ENCODE measurements at places on chromosomes 2 and 18. TPM values are rescaled to one million over a fixed set of nuclear protein-coding genes. Genes with fewer than 3 reads are reported as not detected.

DNA sequence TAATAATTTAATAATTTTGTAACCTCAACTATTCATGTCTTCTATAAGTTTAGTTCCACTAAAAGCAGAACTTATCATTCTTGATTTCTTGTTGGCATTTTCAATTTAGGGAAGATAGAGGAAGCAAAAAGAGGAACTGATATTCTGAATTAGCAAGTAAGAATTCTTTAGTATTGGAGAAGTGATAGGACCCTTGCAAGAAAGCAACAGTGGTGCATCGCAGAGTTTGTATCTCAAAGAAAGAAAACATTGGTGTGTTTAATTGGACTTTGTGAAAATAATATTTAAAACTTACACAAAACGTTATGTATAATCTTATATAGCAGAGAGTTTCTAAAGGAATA, 36.5 kb upstream of the TNFRSF11A start:
- peaks cover 12% of the 10 kb centered on the region for H3K4me1 ChIP-seq
- no peaks in the 10 kb centered on the region for H3K36me3 ChIP-seq
- no peak for DNase-seq

Gene NT5C1B
- 18.0 TPM for total RNA-seq

Gene FAM237A
- not detected for total RNA-seq

DNA sequence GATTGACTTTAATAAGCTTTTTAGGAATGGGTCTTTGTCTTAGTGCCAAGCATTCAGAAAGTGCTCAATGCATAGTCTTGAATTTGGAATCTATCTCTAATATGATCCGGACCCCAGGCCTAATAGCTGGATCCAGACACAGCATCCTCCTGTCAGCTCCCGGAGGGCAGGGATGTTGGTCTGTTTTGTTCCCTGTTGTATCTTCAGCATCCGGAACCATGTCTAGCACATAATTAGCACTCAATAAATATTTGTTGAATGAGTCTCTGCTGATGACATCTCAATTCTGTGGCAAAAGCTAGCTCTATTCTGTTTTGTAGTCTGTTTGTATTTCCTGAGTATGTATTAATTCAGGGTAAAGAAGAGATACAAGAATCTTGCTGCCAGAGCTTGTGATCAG, 169.1 kb downstream of the DCDC2C start:
- no peaks in the 10 kb centered on the region for H3K27me3 ChIP-seq
- H3K4me3 ChIP-seq, result no peak overlapping the region
- H3K27ac ChIP-seq, result no peak overlapping the region
- H3K4me1 ChIP-seq, result no peaks in the 10 kb centered on the region
- no peak for DNase-seq
- no peaks in the 10 kb centered on the region for H3K36me3 ChIP-seq

DNA sequence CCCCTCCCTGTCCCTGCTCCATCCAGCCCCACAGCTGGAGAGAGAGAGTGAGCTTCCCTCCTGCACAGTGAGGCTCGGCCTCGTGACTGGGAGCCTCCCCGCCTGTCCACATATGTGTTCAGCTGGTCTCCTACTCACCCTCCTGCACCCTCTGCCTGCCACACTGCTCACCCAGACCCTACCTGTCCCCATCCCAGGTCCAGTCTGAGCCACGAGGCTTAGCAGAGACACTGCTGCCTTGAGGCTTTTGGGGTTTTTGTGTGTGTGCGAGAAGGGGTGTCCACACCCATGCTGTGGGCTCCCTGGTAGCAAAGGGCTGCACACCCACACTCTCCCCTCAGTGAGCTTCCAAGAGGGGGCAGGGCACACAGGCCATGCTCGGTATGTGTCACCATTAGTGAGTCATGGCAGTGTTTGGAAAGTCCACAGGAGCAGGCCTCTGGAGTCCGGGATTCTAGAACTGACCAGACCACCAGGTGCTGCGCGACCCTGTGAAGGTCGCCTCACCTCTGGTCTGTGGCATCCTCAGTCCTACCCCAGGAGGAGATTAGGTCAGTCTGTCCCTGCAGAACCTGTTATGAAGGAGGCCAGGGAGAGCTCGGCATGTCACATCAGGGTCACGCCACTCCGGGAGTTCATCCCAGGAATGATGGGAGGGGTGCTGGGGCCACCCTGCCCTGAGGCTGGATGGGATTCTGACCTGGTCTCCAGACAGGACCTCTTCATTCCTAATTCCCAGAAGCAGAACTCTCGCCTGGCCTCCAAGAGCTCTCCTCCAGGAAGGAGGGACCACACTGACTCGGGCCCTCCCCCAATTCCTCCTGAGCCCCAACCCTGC, 39.9 kb upstream of the SMAD7 start:
- H3K4me3 ChIP-seq, result no peak overlapping the region
- peaks cover 9% of the 10 kb centered on the region for H3K4me1 ChIP-seq
- H3K27ac ChIP-seq, result no peak overlapping the region
- no peaks in the 10 kb centered on the region for H3K36me3 ChIP-seq
- DNase-seq, result no peak
- no peaks in the 10 kb centered on the region for H3K27me3 ChIP-seq

- H3K4me3 ChIP-seq, result no peak overlapping the region
- no peaks in the 10 kb centered on the region for H3K36me3 ChIP-seq
- no peaks in the 10 kb centered on the region for H3K27me3 ChIP-seq
Measured at GRCh38 chr2:21008014-21008789, 35.7 kb downstream of the APOB start.

Gene AOX1
- 29.4 TPM for total RNA-seq

Gene DRC1
- total RNA-seq, result 8.8 TPM

Measured in testis (tissue), 5 donors.